ENCODE measurements at places on chromosomes 16 and 17. TPM values are rescaled to one million over a fixed set of nuclear protein-coding genes. Genes with fewer than 3 reads are reported as not detected.

HYDIN gene
- 0.26 TPM for polyA plus RNA-seq

CCL1 gene
- not detected for polyA plus RNA-seq

DNA sequence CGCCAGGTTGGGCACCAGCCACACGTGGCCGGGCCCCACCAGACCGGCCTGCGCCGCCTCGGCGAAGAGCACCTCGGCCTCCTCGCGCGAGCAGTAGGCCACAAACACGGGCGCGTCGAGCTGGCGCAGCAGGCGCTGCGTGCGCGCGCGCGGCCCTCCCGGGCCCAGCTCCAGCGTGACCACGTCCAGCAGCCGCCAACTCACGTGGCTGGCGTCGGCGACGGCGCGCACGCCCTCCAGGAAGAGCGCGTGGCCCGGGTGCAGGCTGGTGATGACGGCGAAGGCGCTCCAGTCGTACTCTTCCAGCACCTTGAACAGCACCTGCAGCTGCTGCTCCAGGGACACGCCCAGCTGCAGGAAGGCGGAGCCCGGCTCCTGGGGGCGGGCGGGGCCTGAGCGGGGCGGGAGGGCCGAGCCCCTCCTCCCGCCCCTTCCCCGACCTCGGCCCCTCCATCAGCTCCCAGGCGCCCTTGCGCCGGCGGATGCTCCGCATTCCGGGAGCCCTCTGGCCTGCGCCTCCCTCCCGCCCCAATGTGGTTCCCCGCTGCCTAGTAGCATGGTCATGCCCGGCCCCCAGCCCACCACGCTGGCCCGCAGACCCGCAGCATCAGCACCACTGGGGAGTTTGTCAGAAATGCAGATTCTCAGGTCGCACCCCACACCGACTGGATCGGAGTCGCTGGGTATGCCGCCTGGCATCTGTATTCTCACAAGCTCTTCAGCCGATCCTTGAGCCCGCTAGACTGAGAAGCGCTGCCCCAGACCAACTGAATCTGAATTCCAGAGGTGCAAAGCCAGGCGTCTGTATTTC, 7.2 kb downstream of the GRIN2C start:
- no peak for DNase-seq
- no peak overlapping the region for H3K4me3 ChIP-seq
- no peaks in the 10 kb centered on the region for H3K4me1 ChIP-seq
- no peak overlapping the region for H3K27ac ChIP-seq
- no peaks in the 10 kb centered on the region for H3K36me3 ChIP-seq

CD19 gene
- polyA plus RNA-seq: 0.05 TPM

AMDHD2 gene
- 12.6 TPM for polyA plus RNA-seq

DNA sequence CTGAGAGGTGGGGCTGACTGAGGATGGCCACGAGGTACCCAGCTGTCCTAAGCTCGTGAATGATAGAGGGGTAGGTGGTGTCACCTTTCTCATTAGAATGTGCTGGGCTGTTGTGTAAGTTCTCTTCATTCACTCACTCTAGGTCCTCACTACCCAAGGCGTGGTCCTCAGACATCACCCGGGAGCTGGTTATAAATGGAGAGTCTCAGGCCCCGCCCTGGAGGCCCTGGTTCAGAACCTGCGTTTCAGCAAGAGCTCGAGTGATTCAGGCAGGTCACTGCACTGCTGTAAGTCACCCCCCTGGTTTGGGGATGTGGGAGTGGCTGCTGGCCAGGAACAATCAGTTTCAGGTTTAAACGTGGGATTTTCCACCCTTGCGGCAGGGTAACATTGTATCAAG, 139.8 kb downstream of the FOXL1 start:
- H3K4me3 ChIP-seq: no peak overlapping the region
- peak; percentile 13 for DNase-seq
- no peak overlapping the region for H3K27ac ChIP-seq
- H3K36me3 ChIP-seq: no peaks in the 10 kb centered on the region

KRTAP4-9 gene
- polyA plus RNA-seq: not detected

DNA sequence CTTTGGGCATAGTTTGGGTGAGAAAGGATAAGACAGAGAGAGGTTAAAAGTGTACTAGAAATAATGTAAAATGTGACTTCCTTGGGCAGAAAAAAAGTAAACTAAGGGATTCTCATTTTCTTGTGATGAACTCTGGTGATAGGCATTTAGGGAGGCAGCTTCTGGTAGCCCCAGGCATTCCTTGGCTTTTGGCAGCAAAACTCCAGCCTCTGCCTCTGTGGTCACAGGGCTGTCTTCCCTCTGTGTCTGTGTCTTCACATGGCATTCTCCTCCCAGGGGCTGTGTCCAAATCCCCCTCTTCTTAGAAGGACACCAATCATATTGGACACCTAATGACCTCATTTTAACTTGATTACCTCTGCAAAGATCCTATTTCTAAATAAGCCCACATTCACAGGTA, 54.7 kb downstream of the HS3ST3B1 start:
- H3K4me1 ChIP-seq: peaks cover 9% of the 10 kb centered on the region
- no peaks in the 10 kb centered on the region for H3K36me3 ChIP-seq
- no peak for DNase-seq
